Mucosa of descending colon (tissue), 3 donors: ENCODE measurements at places on chromosomes 4 and X. TPM values are rescaled to one million over a fixed set of nuclear protein-coding genes. Genes with fewer than 3 reads are reported as not detected.

DNA sequence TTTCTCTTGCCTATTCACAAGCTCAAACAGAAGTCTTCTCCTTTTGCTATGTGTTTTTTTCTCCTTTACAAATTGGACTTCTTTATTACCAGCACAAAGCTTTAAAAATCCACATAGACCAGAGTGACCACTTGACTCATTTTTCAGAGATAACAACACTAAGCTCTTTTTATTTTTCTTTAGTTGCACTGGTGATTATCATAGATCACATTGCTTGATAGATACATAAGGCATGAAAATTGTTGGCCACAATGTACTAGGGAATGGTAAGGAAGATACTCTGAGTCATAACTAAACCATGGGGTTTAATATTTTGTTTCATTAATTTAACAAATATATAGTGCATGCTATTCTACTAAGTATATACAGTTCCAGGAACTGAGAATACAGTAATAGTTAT, 159.0 kb downstream of the GASK1B start:
- DNase-seq = no peak

DNA sequence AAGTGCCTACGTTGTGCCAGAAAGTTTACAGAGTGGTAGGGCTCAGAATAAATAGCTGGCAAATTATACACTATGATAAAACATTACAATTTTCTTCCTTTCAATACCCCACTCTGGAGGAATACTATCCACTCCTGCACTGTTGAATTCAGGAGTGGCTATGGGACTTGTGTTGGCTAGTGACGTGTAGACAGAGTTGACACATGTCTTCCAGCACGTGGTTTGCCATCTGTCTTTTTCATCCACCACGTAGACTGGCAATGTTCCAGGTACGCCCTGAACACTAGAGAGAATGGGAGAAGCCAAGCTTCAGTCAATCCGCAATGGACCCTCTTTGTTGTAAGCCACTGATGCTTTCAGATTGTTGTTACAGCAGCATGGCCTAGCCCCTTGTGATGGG, 168.8 kb upstream of the RBPJ start:
- DNase-seq = no peak

DNA sequence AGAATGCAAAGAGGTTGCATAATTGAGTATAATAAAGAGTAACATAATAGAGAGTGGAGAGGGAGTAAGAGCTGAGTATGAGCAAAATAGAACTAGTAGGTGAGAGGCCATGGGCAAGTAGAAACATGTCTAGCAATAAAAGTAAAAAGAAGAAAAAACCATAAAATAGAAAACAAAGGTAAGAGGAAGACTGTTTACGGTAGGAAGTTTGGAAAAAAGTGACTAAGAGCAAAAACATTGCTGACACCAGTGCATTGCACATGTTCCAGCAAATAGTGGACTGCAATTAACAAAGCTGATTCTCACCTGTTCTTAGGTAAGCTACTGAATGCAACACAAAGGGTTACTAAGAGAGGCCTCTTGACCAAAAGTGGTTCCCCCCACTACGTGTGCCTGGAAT, 202.9 kb downstream of the TEX13A start:
- DNase-seq = no peak

- DNase-seq = no peak
Measured at GRCh38 chrX:139224953-139225665, 305.4 kb upstream of the F9 start.

DNA sequence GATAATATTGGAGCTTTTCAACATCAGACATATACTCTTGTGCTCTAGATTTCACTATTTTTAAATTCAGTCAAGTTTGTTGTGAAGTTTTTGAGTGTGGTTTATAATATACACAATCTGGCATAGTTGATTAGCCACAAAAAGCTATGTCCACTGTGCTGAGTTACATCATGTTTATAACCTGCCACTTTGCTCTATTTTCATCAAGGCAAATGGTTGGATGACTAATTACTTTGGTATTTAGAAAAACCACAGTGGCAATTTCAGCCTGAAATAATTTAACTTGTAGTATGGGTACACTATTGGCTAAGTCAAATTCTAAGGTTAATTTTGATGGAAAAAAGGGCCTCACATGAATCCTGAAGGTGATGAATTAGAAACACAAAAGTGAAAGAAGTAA, 262.6 kb downstream of the C4orf33 start:
- DNase-seq = no peak

- no peak for DNase-seq
Measured at GRCh38 chrX:138270931-138271330, 440.6 kb downstream of the FGF13 start.

- DNase-seq = no peak
Measured at GRCh38 chr4:128720270-128720669, 89.2 kb upstream of the JADE1 start.

- no peak for DNase-seq
Measured at GRCh38 chrX:2183193-2183725, 317.5 kb downstream of the DHRSX start.

DNA sequence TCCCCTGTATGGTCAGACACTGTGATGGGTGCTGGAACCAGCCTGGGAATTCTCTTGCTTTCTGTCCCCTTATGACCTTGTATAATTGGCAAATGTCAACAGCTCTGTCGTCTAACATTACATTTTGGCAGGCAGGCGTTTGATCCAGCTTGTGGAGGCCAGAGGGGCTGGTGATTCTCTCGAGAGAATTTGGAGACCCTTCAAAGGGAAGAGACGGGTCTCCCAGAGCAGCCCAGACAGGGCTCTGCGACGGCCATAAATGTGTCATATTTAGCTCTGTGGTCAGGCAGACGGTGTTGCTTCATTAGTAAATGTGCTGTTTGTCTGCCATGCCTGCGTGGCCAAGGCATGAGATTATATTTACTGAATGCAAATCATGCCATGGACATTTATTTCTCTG, 68.7 kb downstream of the SORCS2 start:
- DNase-seq = no peak

GRCh38 chr4:101169044-101170014, 178.0 kb downstream of the PPP3CA start:
- DNase-seq = peak; percentile 87

GRCh38 chr4:183376381-183376780, 54.2 kb upstream of the CLDN24 start:
- DNase-seq = no peak

DNA sequence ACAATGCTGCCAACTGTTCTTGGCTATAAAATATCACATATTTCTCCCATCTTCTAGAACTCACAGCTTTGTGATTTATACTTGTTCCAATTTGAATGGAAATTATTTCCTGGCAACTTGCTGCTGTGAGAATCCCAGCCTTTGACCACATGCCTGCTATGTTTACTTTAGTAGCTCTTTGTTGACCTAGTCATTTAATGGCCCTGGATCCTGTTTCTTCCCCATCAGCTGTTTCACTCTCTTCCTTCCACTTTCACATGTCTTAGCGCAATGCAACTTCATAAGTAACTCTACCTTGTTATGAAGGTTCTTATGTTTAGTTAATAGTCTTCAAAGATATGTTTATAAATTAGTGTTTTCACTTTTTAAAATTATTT, 1973.6 kb upstream of the AGA start:
- peak; percentile 5 for DNase-seq

- DNase-seq = peak; percentile 54
Measured at GRCh38 chr4:1246111-1246881, 2.6 kb downstream of the CTBP1 start.

DNA sequence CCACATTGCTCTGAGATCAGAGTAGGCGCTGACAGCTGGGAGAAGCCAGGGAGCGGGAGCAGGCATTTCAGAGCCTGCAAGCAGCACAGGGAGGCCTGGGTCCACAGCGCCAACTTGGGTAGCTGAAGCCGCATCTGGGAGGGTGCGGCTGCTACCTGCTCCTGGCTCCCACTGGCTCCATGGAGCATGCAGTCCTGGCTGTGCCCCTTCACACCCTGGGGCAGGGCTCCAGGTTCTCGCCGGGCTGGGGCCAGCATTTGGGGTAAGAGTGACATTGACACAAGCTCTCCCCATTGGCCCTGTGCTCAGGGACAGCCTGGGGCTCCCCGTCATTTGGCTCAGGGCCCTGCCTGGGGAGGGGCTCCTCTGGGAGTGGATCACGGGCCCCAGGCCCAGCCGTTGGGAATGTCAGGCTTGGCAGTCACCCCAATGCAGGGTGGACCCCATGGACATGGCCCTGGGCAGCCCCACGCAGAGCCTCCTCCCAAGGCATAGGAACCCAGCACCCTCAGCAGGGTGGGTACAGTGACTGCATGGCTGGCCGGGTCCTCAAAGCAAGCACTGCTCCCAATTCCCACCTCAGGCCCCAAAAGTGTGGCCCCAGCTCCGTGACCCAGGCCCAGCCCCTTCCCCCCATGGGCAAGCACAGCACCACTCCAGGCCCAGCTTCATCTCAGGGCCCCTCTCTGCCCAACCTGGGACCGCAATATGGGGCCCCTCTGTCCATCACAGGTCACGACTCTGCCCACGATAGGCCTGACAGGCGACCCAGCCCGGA, 82.4 kb downstream of the PRDM5 start:
- DNase-seq = no peak

DNA sequence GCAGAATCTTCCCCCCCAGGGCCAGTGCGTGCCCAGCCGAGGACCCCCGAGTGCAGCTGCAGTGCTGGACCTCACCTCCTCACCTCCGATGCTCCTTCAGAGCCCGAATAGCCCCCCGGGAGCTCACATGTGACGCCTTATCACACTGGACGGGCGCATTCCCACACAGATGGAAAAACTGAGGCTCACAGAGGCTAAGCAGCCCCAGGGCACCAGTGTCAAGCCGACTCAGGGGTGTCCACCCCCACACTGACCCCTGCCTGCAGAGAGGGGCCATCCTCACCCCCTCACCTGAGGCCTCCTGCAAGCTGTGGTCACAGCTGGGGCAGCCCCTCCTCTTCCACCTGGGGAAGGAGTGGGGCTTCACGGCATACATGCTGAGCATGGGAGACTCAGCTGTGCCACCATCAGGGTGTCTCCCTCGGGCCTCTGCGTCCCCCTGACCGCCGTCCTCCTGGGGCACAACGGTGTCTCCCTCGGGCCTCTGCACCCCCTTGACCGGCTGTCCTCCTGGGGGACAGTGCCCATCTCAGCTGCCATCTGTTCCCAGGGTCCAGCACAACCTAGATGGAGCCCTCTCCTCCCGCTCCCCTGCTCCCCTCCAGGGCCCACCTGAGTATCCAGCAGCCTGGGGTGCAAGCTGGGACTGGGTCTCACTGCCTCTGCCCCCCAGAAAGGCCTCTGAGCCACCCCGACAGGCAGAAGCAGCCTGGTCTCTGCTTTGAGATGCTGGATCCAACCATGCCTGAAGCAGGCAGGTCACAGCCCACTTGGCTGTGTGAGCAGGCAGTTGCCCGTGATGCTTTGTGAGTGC, 85.3 kb upstream of the NKX1-1 start:
- DNase-seq = no peak

GRCh38 chrX:86137071-86137470, 11.2 kb upstream of the DACH2 start:
- no peak for DNase-seq

- DNase-seq = no peak
Measured at GRCh38 chr4:66489783-66490452, 819.6 kb upstream of the EPHA5 start.

DNA sequence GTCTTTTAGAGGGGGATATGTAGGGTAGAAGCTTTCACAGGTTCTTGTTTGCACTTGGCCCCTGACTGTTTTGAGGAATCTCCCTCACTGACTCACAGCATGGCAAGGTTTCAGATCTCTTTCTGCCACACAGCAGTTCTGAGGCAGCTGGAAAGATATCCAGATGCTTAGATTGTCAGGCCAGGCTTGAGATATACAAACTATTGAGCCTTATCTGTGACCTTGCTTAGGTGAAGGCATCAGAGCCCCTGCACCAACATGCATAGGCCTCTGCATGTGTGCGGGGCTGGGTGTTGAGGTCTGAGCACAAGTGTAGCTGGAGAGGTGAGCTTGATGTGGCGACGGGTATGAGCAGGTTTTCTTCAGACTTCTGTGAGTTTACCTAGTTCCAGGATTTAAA, 80.9 kb upstream of the MSANTD1 start:
- DNase-seq = no peak

The SHROOM4 gene
- 3.6 TPM for total RNA-seq

The USP17L13 gene
- not detected for total RNA-seq

The USP17L24 gene
- total RNA-seq = not detected

The SPP1 gene
- total RNA-seq = 3.0 TPM

The AKAP14 gene
- total RNA-seq = not detected

The PSAPL1 gene
- not detected for total RNA-seq

The SSX5 gene
- not detected for total RNA-seq

The SPANXB1 gene
- total RNA-seq = not detected

The RRH gene
- total RNA-seq = not detected

The BEND2 gene
- total RNA-seq = not detected
